Aorta (tissue), 5 donors: ENCODE measurements at places on chromosomes 7 and 10.

DNA sequence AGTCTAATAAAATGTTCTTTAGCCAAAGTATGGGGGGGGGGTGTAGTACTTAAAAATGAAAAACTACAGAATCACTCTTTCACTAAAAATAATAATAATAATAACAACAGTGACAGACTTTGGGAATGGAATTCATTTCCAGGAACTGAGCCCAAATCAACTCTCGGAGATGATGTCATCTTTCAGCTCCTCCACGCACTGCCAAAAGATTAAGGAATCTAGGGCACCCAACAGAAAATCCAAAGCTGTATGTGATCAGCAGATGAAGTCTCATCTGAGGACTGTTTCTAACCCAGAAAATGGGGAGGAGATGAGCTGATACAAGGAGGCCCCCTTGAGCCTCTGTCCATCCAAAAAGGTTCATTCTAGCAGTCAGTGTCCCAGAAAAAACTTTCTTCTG is 54.5 kb downstream of the GRB10 start:
- DNase-seq: no peak

DNA sequence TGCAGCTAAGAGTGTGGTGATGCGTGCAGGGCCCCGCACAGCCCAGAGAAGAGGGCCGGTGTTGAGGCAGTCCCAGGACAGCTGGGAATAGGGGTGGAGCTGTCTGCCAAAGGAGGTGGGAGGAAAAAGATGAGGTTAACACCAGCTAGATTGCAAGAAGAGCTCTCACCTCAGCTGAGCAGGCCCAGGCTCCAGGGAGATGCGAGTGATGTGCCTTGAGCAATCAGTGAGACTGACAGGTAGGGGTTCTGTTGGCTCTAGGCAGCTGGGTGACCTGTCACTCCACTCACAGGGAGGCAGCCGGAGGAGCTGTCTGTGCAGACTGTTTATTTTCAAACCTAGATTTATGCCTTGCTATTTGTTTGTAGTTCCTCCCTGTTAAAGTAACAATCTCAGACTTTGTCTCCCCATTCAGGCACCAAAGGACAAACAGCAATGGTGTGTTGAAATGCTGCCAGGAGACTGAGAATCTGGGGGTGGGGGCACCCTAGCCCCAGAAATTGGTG is 205.1 kb upstream of the CXCL12 start:
- no peak for DNase-seq

DNA sequence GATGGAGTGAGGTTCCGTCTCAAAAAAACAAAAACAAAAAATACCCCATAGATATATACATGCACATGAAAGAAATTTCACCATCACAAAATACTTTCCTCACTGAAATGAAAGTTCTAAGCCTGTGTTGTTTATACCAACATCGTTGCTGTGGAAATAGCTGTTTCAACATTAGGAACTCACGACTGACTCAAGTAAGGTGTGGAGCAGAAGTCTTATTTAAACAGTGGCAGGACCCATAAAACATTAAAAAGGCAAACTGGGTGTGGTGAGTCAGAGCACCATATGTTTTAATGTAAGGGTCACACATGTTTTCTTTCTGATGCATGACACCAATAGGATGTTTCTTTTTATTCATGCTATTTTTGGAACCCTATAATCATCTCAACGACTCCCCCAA is 48.3 kb downstream of the BAIAP2L1 start:
- DNase-seq: no peak

GRCh38 chr7:3042861-3043489 is 692 bp downstream of the CARD11 start:
- no peak for DNase-seq

DNA sequence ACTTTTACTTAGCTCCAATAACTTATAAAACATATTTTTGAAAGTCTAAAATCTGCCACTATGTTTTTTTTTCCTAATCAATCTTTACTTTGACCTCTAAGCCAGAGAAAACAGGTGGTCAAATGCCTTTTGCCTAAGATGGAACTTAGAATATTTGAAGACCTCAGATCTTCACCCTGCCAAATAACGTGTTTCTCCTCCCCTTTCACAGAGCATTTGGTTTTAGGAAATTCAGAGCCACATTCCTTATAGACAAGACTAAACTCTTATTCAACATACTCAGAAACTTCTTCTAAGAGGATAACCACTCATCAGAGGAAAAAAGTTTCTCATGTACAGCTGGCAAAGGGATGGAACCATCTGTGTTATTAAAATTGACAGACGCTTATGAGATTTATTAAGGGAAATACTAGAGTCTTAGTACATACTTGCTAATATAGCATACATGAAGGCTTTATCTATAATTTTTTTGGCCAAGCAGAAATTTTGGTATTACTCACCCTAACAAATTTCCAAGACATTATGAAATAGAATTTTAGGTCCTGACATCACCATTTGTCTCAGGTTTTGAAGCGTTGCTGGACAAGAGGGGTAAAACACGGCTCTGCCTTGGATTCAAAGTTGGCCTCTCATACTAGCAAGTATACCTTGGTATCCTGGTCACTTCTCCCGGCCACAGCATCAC is 2.6 kb upstream of the EGFR start:
- DNase-seq: no peak

- no peak for DNase-seq
Observed at GRCh38 chr10:34029455-34029854, 695.0 kb upstream of the NRP1 start.

DNA sequence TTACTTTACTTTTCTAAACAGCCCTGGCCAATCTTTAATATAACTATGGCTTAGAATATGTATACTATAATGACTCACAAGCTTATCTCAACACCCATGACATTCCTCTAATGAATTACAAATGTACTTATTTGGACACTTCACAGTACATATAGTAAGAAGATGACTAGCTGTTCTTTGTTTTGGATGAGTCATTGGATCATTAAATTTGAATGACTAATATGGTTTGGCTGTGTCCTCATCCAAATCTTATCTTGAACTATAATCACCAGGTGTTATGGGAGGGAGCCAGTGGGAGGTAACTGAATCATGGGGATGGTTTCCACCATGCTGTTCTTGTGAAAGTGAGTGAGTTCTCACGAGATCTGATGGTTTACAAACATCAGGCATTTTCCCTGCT is 807.5 kb upstream of the SORCS1 start:
- no peak for DNase-seq

GRCh38 chr10:79381804-79382221 is 34.5 kb downstream of the PPIF start:
- DNase-seq: peak; percentile 86

DNA sequence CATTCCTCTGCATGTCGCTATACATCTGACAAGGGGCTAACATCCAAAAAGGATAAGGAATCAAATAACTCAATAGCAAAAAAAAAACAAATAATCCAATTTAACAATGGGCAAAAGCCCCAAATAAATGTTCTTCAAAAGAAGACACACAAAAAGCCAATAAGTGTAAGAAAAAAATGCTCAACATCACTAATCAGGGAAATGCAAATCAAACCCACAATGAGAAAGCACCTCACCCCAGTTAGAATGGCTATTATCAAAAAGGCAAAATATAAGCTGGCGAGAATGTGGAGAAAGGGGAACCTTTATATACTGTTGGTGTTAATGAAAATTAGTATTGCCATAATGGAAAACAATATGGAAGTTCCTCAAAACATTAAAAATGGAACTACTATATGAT is 14.3 kb downstream of the ARHGAP12 start:
- DNase-seq: no peak

- DNase-seq: no peak
Observed at GRCh38 chr10:132345345-132345744, 13.4 kb downstream of the LRRC27 start.

DNA sequence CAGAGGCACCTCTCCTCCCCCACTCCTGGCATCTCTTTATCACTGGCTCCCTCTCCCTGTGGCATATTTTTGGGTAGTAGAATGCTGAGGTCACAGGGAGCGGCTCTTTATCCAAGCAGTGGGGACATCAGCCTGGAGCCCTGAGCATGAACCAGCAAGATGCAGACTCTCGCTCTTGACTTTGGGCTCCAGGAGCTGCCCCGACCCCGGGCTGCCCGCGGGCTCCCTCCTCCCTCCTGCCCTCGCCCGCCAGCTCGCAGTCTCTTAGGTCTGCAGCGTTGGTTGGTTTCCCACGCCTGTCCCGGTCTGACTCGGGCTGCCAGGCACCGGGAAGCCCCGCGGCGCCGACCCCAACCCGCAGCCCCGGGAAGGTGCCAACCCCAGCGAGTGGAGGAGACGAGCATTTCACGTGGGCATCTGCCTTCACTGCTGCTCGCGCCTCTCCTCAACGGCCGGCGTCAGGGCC is 1.3 kb downstream of the INSYN2A start:
- DNase-seq: no peak

- DNase-seq: no peak
Observed at GRCh38 chr10:81019029-81019890, 481.6 kb downstream of the SH2D4B start.

GRCh38 chr7:74579800-74580685 is 77.5 kb upstream of the GTF2I start:
- peak; percentile 62 for DNase-seq

GRCh38 chr7:87458148-87458547 is 17.3 kb downstream of the ABCB4 start:
- no peak for DNase-seq

GRCh38 chr7:73718438-73718881 is 1.0 kb downstream of the STX1A start:
- no peak for DNase-seq

DNA sequence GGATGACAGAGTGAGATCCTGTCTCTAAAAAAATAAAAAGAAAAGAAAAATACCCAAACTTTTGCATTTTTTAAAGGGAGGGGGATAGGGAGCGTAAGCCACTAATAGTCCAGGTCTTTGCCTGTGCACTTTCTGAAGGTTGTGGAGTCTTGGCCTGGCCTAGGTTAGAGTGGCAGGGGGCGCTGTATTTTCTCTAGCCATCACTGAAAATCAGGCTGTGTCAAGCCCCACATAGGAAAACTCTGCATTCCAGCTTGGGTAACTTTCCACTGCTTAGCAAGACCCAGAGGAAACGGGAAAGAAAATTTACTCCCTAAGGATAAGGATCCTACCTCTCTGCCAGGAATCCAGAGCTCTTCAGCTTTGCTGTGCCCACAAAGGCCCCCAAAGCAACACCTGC is 10.5 kb upstream of the PAX4 start:
- DNase-seq: no peak

GRCh38 chr7:46494441-46494840 is 573.4 kb upstream of the IGFBP3 start:
- DNase-seq: no peak

GRCh38 chr10:104351919-104352318 is 1.7 kb upstream of the CFAP58 start:
- no peak for DNase-seq

DNA sequence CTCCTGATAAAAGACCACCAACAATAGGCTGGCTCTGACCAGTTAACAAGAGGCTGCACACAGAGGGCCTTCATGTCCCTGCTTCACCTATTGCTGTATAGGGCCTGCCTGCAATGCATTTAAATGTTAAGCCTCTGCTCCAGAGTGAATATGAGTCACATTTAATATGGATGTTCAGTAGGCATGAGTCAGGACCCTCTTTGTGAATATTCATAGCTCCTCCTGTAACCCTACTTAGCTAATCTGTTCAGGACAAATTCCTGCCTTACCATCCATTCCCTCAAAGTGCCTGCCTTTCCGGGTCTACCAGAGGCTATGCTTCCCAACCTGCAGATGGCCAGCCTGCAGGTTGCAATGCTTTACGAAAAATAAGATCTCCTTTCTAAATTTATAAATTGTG is 32.5 kb downstream of the ARHGAP22 start:
- no peak for DNase-seq

DNA sequence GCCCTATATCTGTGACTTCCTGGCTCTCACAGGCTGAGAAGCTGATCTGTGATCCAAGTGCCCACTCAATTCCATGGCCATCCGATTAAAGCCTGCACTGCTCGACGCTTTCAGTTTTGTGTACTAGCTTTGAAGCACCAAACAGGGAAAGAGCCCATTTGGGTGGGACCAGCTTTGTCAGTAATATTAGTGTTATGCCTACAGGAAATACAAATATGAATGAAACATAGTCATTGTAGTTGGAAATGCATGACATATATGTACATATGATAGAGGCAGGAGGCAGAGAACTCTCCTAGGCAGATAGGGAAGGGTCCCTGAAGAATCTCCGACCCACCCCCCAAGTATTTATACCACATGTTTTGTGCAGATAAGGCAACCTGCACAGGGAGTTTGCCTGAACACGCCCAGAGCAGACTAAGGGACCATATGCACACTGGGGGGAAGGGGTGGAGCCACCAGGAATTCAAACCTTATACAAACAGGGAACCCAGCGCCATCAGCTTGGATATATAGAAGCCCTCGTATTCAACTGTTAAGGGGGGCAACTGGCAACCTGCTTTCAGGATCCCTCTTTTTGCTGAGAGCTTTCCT is 653.2 kb downstream of the PARD3 start:
- no peak for DNase-seq
